Activated T-helper 1 cell treated with anti-CD3 and anti-CD28 coated beads, Interleukin-12 subunit alpha, Interleukin-12 subunit beta, Interleukin-2, Interleukin-4 antibody, amounts not matched to agents 30 ng/mL and 10 ng/mL and 1 ng/mL, durations not matched to agents 14 hours and 24 hours and 36 hours (primary cell): ENCODE measurements at places on chromosomes 2 and 18. TPM values are rescaled to one million over a fixed set of nuclear protein-coding genes. Genes with fewer than 3 reads are reported as not detected.

The UCN gene
- total RNA-seq: 1.4 and 1.8 TPM in 2 replicates

GRCh38 chr2:219415580-219416234 lies 2.5 kb upstream of the DES start:
- peaks cover 34% of the 10 kb centered on the region for H3K27me3 ChIP-seq
- H3K4me3 ChIP-seq: no peak overlapping the region
- no peaks in the 10 kb centered on the region for H3K36me3 ChIP-seq

DNA sequence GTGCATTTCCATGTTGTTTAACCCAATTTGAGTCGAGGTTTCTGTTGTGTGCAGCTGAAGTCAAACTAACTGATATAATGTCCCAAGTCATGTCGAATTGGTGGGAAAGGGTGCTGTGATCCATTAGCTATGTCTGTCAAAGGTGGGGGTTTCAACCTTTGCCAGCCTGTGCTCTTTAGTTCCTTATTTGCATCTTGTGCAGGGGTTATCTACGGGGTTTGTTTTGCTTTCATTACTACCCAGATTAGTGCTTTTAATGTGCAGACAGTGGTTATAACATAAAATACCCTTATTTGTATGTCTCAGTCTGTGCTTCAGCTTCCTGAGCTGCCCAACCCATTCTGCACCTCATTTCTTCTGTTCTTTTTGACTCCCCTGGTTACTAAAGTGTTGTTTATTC lies 271.9 kb upstream of the CXCR4 start:
- no peaks in the 10 kb centered on the region for H3K27me3 ChIP-seq
- no peak overlapping the region for H3K27ac ChIP-seq
- H3K36me3 ChIP-seq: no peaks in the 10 kb centered on the region
- no peak for DNase-seq
- H3K4me3 ChIP-seq: no peak overlapping the region
- H3K4me1 ChIP-seq: peaks cover 36% of the 10 kb centered on the region

DNA sequence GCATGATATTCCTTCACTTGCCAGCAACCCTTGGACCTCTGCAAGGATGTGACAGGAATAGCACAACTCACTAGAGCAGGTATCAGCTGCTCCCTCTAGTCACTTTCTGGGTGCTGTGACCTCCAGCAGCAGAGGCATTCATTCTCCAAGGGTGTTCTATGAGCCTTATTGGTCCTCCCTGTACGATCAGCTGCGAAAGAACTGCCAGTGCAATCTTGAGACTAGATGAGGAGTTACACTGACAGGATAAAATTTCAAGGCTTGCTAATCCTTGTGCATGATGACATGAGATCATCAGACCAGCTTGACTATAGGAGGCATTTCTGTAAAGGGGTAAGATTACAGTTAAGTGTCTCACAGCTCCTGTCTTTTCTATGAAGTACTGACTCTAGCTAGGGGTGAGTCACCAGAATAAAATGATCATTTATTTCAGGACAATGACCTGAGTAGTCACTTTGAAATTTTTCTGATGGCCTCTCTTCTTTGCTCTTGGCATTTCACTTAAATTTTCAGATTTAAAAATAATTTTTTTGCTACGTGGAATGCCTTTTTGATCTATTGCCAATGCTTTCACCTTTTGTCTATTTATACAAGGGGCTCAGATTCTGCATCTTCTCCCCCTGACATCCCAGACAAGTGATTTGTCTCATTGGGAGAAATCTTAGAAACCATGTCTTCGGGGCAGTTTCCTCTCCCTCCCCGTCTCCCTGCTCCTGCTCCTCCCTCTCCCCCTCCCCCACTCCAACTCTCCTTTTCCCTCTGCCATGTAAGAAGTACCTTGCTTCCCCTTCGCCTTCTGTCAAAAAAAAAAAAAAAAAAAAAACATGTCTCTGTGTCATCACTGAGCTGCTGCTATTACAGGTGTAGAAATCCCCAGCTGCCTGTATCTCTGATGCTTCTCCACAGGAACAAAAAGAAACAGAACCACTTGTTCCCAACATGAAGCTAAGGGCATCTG lies 49.2 kb upstream of the FRZB start:
- no peak overlapping the region for H3K27ac ChIP-seq
- H3K4me1 ChIP-seq: no peaks in the 10 kb centered on the region
- DNase-seq: no peak
- H3K36me3 ChIP-seq: no peaks in the 10 kb centered on the region

- H3K36me3 ChIP-seq: no peaks in the 10 kb centered on the region
- H3K27ac ChIP-seq: no peak overlapping the region
- H3K4me3 ChIP-seq: no peak overlapping the region
- H3K27me3 ChIP-seq: no peaks in the 10 kb centered on the region
- no peaks in the 10 kb centered on the region for H3K4me1 ChIP-seq
- DNase-seq: no peak
These were observed 99.0 kb upstream of the TPO start for GRCh38 chr2:1314254-1314653.

DNA sequence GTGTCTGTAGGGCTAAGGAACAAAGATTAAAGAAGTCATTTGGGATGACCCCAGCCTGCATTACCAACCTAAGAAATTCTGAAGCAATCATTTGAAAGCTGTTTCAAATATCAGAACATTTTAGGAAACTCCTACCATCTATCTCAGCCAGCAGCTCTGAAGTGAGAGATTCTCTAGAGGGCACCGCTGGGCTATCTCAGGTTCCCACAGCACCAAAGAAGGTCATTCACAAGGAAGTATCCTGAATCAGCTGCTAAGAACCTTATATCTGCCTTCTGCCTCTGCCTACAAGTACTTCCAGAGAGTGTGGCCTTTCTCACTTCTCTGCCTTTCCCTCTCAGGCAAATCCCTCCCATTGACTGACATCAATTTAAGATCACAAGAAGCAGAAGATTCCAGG lies 13.4 kb upstream of the EVA1A start:
- no peak for DNase-seq
- H3K27me3 ChIP-seq: peaks cover 9% of the 10 kb centered on the region

The CIDEA gene
- not detected in 2 replicates for total RNA-seq

- H3K4me3 ChIP-seq: no peak overlapping the region
- peaks cover 17% of the 10 kb centered on the region for H3K27me3 ChIP-seq
- DNase-seq: no peak
- H3K27ac ChIP-seq: no peak overlapping the region
These were observed 53.8 kb downstream of the TGOLN2 start for GRCh38 chr2:85273738-85274731.

- H3K4me3 ChIP-seq: no peak overlapping the region
- H3K36me3 ChIP-seq: no peaks in the 10 kb centered on the region
- DNase-seq: no peak
- no peaks in the 10 kb centered on the region for H3K4me1 ChIP-seq
- no peaks in the 10 kb centered on the region for H3K27me3 ChIP-seq
These were observed 17.8 kb downstream of the NLRC4 start for GRCh38 chr2:32246911-32247310.

The ASAP2 gene
- total RNA-seq: 0.34 and 1.2 TPM in 2 replicates

DNA sequence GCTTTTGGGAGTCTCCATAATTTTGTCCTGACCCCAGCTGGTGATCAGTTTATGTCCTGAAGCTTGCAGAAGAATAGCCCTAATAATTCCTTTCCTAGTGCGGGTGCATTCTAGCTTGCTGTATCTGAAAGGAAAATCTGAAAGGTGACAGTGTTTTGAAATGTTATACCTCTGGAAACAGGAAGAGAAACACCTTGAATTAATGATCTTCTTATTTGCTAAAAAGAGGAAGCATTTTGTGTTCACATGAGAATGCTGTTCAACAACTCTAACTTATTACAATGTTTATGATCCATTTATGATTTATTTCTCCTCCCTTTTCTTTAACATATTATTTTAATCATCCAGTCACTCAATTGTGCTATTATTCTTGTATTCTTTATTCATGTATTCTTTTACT lies 66.9 kb upstream of the CAVIN2 start:
- H3K27me3 ChIP-seq: peaks cover 3% of the 10 kb centered on the region
- no peak overlapping the region for H3K4me3 ChIP-seq
- H3K4me1 ChIP-seq: no peaks in the 10 kb centered on the region

The LRRFIP1 gene
- 212 and 226 TPM in 2 replicates for total RNA-seq

GRCh38 chr2:12199491-12200211 lies 453.2 kb downstream of the LPIN1 start:
- no peak overlapping the region for H3K4me3 ChIP-seq
- H3K27ac ChIP-seq: no peak overlapping the region
- H3K27me3 ChIP-seq: peaks cover 6% of the 10 kb centered on the region
- no peak for DNase-seq
- H3K36me3 ChIP-seq: peaks cover 11% of the 10 kb centered on the region
- peaks cover 9% of the 10 kb centered on the region for H3K4me1 ChIP-seq

- no peak overlapping the region for H3K27ac ChIP-seq
- DNase-seq: no peak
- peaks cover 4% of the 10 kb centered on the region for H3K27me3 ChIP-seq
- no peak overlapping the region for H3K4me3 ChIP-seq
- no peaks in the 10 kb centered on the region for H3K4me1 ChIP-seq
These were observed 9.7 kb downstream of the COBLL1 start for GRCh38 chr2:164831887-164832286.

GRCh38 chr2:129203331-129203730 lies 776.1 kb upstream of the RAB6C start:
- H3K4me1 ChIP-seq: no peaks in the 10 kb centered on the region
- DNase-seq: no peak
- H3K36me3 ChIP-seq: no peaks in the 10 kb centered on the region
- H3K27me3 ChIP-seq: no peaks in the 10 kb centered on the region
- H3K4me3 ChIP-seq: no peak overlapping the region

DNA sequence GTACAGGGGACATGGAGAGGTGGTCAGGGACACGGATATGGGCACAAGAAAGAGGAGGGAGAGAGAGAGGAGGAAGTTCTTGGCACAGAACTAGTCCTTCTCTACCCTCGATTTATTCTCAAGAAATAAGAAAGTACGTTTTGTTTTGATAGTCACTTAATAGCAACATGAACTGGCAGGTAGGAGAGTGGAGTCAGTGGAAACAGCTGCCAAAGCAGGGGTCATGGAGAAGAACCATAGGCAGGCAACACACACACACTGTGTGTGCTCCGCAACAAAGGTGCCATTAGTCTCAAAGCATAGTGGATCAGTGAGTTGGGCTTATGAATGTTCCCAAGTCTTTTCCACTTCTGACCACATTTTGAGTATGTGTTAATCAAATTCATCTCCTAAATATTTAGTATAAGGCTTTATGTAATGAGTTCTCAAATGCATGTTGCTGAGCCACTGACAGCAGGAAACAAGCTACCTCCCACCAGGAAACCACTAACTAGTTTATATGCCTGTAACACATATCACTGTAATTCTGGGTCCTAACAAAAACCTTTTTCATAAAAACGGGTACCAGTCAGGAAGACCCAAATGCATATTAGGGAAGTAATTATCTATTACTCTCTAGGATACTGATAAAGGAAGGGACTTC lies 41.1 kb downstream of the IWS1 start:
- peak overlapping the region; percentile 21 for H3K27ac ChIP-seq
- H3K4me1 ChIP-seq: peaks cover 27% of the 10 kb centered on the region
- peaks cover 64% of the 10 kb centered on the region for H3K36me3 ChIP-seq
- no peak overlapping the region for H3K4me3 ChIP-seq
- DNase-seq: no peak

The KYNU gene
- total RNA-seq: not detected in 2 replicates

DNA sequence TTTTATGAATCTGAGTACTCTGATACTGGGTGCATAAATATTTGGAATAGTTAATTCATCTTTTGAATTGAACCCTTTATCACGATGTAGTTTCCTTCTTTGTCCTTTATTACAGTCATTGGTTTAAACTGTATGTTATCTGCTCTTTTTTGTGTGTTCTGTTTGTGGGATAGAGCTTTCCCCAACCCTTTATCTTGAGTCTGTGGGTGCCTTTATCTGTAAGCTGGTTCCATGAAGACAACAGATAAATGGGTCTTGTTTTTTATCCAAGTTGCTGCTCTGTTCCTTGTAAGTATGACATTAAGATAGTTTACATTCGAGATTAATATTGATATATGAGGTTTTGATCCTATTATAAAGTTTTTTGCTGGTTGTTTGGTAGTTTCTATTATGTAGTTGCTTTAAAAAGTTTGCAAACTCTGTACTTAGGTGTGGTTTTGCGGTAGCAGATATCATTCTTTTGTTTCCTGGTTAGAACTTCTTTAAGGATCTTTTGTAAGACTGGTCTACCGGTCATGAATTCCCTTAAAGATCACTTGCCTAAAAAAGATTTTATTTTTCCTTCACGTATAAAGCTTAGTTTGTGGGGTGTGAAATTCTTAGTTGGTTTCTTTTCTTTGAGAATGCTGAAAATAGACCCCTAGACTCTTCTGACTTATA lies 1451.3 kb upstream of the SLC39A10 start:
- no peaks in the 10 kb centered on the region for H3K36me3 ChIP-seq
- no peak overlapping the region for H3K27ac ChIP-seq
- no peaks in the 10 kb centered on the region for H3K27me3 ChIP-seq
- no peak overlapping the region for H3K4me3 ChIP-seq
- no peak for DNase-seq

The MCM6 gene
- 176 and 177 TPM in 2 replicates for total RNA-seq

DNA sequence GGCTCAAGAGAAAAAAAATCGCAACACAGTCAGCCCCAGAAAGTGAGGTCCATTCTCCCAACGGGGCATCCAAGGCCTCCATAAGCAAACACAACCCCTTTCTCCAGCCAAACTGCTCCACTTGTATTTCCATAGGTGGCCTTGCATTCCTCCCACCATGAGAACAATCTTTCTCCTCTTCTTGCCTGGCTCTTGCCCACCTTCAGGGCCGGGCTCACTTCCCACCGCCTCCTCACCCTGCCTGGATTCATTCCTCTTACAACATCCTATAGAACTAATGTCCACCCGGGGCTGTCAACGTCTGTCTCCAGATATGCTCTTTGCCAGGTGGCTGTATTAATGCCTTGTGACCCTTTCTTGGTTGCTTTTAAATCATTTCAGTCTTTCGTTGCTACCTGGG lies 124.5 kb downstream of the SMAD7 start:
- H3K4me1 ChIP-seq: peaks cover 29% of the 10 kb centered on the region
- H3K27ac ChIP-seq: no peak overlapping the region
- no peak for DNase-seq
- H3K36me3 ChIP-seq: peaks cover 5% of the 10 kb centered on the region
- no peak overlapping the region for H3K4me3 ChIP-seq

The SETBP1 gene
- 36.2 and 42.0 TPM in 2 replicates for total RNA-seq

- peak overlapping the region; percentile 72 for H3K4me3 ChIP-seq
- peaks cover 11% of the 10 kb centered on the region for H3K4me1 ChIP-seq
- no peaks in the 10 kb centered on the region for H3K36me3 ChIP-seq
- peaks cover 9% of the 10 kb centered on the region for H3K27me3 ChIP-seq
These were observed 10.5 kb downstream of the DRC1 start for GRCh38 chr2:26412091-26412673.
